Head of caudate nucleus (tissue), 42 donors: ENCODE measurements at places on chromosomes 4 and X.

GRCh38 chr4:152776352-152776751 lies 3.2 kb downstream of the TIGD4 start:
- no peak for DNase-seq

- peak; percentile 54 for DNase-seq
These were observed 85.6 kb upstream of the CPEB2 start for GRCh38 chr4:14916554-14917297.

GRCh38 chr4:129917651-129918050 lies 821.7 kb downstream of the C4orf33 start:
- no peak for DNase-seq

DNA sequence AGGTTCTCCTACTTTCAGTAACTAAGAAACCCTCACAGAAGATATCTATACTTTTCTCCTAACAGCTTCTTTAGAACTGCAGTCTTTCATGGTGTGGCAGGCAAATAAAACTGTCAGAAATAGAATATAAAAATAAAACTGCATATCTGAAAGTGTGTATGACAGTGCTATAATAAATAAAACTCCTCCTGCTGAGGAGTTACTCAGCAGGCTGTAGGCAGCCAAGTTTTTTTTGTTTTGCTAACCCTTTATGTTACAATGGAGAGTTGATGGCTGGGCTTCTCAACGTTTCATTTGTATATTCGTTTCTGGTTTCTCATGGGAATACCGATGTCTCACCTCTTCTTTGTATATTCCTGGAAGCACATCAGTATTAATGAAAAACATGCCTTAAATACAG lies 18.2 kb upstream of the UGT2B10 start:
- no peak for DNase-seq
